Stimulated activated CD8-positive, alpha-beta memory T cell treated with anti-CD3 and anti-CD28 coated beads, Interleukin-4, amount 100 ng/mL, for 24 hours (primary cell): ENCODE measurements at places on chromosomes 7 and 10.
A peak's percentile ranks its signal among the peaks of the same experiment; 100 is the strongest.

DNA sequence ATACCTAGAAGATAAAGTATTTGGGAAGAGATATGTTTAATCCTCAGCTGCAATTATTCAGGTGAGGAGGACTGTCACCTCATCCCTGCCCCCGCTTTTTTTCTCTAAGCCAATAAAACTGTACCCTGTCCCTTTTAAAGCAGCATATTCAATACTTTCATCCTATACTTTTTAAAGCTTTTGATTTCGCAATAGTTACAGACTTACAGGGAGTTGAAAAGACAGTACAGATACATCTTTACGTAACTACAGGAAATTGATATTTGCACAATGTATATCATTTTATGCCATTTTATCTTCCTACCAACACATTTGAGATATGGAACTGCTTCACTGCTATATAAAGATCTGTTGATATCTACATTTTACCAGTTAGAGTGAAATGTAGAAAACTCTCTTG is 47.6 kb downstream of the STK17A start:
- DNase-seq = no peak

- DNase-seq = no peak
Measured at GRCh38 chr10:120931423-120931822, 80.3 kb downstream of the WDR11 start.

GRCh38 chr7:80629023-80629422 is 9.4 kb upstream of the CD36 start:
- DNase-seq = no peak

DNA sequence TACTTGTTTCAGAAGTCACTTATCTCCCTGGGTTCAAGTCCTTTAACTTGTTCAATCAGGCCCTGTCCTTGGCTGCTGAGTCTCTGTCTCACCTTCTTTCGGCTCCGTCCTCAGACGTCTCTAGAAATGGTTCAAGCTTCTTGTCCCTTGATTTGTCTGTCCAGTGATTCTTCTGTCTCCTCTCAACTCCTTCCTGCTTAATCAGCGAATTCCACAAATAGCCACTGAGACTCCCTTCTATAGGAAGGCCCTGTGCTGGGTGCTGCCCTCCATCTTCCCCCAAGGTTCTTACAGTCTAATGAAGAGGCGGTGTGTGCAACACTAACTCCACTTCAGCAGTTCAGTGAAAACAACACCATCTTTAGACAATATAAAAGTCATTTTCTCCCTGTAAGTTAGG is 12.7 kb downstream of the FAM241B start:
- DNase-seq = no peak

DNA sequence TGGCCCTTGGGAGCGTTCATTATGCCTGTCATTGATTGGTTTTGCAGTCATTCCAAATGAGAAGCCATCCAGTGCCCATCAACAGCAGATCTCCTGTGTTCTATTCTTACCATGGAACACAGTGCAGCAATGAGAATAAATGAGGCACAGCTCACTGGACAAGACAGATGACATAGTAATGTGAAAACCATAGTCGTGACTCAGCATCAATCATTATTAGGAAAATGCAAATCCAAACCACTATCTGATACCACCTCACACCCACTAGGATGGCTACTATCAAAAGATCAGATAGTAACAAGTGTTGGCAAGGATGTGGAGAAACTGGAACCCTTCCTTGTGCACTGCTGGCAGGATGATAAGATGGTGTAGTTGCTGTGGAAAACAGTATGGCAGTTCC is 144.7 kb downstream of the ARHGAP22 start:
- DNase-seq = no peak

- no peak for DNase-seq
Measured at GRCh38 chr10:114375047-114375446, 29.3 kb downstream of the AFAP1L2 start.

DNA sequence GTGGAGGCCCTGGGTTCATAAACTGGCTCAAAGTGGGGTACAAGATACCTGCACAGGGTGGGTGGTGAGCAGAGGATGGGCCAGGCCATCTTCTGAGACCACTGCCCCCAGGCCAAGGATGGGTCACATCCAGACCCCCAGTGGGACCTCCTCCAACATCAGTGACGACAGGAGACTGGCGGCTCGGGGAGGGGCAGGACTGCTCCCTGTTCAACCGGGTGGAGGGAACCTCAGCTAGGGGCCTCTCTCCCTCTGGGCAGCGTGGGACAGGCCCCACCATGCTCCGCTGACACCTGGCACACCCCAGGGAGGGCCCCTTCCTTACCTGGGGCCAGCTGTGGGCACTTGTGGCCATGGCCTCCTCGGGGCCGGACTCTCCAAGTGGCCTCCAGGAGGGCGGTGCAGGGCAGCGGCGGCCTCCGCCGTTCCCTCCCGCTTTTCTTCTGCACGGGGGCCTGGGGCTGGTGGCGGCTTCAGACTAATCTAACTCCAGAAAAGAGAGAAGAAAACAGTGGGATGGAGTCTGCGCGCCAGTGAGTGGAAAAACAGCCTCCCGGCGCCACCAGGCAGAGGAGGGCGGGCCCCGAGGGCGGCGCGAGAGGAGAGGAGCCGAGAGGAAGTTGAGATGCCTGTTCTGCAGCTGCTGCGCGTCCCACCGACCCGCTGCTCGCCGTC is at the start of gene CALHM2:
TSS of gene CALHM2 (minus strand) at position 540 of the 675 bp plus-strand sequence. CDS start 2,429 bp downstream, outside the sequence.
- DNase-seq = peak; percentile 54

GRCh38 chr7:66558660-66559465 is 69.8 kb upstream of the KCTD7 start:
- no peak for DNase-seq

- DNase-seq = no peak
Measured at GRCh38 chr7:75546237-75547015, 54.3 kb downstream of the SPDYE5 start.

DNA sequence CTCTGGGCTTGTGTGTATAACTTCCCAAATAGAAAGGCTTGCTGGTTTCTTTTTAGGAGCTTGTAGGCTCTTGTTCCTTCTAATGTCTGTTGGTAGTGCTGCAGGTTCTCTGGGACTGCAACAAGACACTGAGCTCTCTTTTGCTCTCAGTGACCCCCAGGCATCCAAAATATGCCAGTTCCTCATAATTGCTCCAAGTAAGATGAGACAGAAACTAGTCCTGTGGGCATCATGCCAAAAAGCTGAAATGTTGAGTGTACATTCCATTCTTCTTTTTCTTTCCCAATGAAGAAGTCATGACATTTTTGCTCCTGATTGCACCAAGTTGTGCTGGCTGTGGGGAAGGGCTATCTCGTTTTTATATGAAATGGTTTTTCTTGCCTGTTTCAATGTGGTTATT is 7.1 kb upstream of the BTBD16 start:
- DNase-seq = no peak

DNA sequence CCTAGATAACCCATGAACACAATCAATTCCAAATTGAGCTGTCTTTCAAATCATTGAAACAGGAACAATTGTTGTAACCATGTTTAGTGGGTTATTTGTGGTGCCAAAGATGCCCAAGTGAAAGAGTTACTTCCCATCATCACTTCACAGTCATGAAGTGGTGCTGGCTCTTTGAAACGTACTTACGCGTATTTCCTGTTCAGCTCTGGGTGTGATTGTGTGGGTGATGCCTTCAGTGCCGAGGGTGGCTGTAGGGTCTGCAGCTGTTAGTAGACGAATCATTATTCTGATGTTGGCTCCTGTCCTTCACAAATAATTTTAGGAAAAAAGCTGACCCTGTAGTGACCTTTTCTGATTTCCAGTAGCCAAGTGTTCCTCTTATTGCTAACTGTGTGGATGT is 323.1 kb upstream of the KIAA1217 start:
- no peak for DNase-seq

GRCh38 chr10:93006435-93007039 is 54.1 kb upstream of the CYP26C1 start:
- no peak for DNase-seq

DNA sequence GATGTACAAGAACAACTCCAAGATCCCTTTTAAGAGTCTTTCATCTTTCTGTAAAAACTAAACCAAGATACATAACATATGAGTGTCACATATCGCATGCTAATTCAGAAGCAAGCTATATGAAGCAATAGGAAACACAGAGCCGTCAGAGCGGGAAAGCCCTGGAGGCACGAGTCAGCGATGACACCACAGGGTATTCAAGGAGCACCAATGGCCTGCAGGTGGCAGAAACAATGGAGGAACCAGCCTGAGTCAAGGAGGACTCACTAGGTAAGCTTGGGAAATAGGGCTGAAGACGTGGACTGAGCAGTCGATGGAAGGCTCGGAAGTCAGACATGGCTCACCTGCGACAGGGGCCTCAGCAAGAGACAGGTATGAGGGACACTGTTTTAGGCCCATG is 214.4 kb downstream of the FAM107B start:
- peak; percentile 42 for DNase-seq

GRCh38 chr7:5421714-5422395 is 1.8 kb downstream of the TNRC18 start:
- no peak for DNase-seq

GRCh38 chr7:2444476-2444875 is 31.7 kb downstream of the GRIFIN start:
- no peak for DNase-seq

GRCh38 chr7:69994886-69995542 is 396.7 kb downstream of the AUTS2 start:
- DNase-seq = no peak

DNA sequence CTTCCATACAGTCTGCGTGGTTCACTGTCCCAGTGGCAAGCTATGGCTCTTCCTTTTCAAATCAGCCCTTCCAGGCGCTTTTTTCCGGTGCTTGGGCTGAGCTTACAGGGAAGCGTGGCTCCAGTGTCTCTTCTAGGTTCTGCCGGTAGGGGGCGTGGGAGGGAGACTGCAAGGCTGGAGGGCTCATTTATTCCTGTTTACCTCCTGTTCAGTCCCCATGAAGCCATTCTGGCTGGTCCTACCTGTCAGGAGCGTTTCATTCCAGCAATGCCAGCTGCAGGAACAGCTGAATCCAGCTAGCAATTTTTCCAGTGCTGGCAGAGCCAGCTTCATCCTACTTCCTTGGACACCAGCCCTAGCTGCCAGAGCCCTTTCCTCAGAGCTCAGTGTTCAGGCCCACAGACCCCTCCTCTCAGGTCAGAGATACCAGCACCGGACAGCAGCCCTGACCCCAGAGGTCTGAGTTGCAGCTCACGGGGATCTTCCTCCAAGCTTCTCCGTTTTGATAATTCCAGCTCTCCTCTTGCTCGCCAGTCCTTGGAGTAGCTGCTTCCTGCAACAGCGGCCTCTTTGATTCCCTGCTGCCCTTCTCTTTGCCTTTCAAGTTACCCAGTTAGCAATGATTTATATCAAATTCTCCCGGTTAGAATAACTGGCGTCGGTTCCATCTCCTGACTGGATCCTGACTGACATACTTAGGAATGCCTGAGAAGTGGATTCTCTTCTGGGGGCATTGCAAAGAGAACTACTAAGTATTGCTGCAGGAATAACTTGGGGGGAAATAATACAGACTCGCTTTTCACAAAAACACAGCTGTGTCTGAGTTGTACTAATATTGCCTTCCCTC is 129.8 kb downstream of the FRMD4A start:
- no peak for DNase-seq

DNA sequence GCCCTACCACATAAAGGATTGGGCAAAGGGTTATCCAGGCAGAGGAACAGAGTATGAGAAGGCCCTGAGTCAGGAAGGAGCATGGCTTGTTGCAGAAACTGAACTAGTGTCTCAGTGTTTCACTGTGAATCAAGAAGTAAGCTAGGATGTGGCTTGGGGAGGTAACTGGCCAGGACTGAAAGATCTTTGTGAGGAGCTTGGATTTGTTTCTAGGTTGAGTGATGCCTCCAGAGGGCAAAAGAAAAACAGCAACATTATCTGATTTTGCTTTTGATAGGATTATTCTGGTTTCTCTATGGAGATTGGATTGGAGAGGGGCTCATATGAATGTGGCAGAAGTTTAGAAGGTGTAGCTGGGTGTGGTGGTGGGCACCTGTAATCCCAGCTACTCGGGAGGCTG is 137.9 kb upstream of the HDAC9 start:
- DNase-seq = no peak
